Stimulated activated CD4-positive, alpha-beta T cell treated with anti-CD3 and anti-CD28 coated beads, Interleukin-12 subunit alpha, Interleukin-12 subunit beta, amount 100 ng/mL, for 4 hours (primary cell): ENCODE measurements at places on chromosomes 1 and 21.

DNA sequence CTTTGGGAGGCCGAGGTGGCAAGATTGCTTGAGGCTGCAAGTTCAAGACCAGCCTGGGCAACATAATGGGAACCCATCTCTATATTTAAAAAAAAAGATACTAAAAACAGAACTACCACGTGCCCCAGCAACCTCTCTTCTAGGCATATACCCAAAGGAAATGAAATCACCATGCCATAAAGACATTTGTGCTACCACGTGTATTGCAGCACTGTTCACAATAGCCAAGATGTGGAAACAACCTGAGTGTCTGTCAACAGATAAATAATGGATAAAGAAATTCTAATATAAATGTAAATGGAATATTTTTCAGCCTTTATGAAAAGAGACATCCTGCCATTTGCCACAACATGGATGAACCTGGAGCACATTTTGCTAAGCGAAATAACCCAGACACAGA lies 128.6 kb downstream of the PCNX2 start:
- DNase-seq = no peak

DNA sequence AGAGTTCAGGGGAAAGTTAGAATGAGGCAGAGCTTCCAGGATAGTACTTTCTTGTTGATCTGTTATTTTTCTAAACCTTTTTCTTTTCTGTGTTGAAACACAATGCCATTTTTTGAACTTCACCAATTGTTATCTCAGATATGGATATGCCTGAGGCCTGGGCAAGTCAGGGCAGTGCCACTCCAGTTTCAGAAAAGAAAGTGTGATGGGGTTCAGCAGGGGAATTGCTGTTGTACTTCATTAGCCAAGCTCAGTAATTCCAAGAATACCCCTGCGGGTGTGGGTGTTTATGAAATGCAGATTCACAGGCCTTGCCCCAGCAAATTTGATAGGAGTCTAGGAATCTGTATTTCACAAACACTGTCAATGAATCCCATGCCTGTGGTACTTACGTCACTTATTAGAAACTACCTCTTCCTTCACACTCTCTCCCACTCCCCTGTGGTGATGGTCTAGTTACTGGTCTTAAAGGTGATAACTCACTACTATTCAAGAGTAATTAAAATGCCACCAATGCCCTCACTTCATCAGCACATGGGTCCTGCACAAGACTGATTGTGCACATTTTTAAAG lies 142.3 kb downstream of the PBX1 start:
- no peak for DNase-seq

- no peak for DNase-seq
These were observed 465.6 kb downstream of the SIPA1L2 start for GRCh38 chr1:232164078-232164963.

- peak; percentile 9 for DNase-seq
These were observed 14.3 kb downstream of the GPR137B start for GRCh38 chr1:236156512-236157208.

- DNase-seq = no peak
These were observed 239.4 kb upstream of the CAMK1G start for GRCh38 chr1:209344156-209344555.

DNA sequence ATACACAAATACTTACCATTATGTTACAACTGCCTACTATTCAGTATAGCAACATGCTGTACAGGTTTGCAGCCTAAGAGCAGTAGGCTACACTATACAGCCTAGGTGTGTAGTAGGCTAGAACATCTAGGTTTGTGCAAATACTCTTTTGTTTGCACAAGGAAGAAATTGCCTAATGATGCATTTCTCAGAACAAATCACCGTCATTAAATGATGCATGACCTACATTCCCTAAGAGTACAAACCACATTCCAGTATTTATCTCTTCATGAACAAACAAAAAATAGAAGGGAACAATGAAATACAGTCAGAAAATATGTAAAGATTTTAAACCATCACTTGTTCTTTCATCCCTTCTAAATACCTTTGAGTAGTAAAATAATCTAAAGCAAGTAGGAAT lies 109.7 kb upstream of the HP1BP3 start:
- DNase-seq = no peak

GRCh38 chr21:21002153-21002552 lies 3.9 kb downstream of the NCAM2 start:
- no peak for DNase-seq

DNA sequence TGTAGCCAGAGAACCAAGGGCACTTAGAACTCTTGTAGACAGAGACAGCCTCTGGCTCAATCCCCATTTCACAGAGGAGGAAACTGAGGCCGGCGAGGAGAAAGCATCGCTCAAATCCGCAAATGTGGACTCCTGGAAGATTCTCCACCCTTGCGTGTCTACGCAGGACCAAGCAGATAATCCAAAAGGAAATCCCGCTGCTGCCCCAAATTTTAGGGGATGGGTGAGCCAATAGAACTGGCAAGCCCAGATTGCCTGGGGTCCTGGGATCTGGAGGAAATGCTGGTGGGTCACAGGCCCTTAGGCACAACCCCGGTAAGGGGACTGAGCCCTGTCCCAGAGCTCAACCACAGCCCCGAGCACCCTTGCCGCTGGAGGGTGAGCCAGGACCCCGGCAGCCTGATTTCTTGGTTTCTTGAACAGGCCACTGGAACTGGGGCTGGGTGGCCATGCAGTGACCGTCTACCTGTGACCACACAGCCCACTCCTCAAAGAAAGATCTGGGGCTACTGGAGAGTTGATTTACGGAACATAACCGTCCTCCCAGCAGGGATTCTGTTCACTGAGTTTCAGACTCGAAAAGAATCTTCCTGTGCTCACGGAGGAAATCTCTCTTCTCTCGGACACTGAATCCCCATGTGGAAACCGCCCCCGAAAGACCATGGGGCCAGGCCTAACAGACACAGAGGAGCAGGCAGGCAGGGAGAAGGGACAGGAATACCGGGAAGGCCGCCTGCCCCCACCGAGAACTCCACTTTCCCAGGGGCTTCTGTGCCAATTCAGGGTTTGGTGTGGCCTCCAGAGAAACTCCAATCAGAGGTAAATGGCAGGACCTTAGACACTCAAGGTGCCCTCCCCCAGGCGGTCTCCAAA lies 238.4 kb downstream of the NPHP4 start:
- no peak for DNase-seq

- no peak for DNase-seq
These were observed 32.3 kb downstream of the KIRREL1 start for GRCh38 chr1:158025576-158026230.

- no peak for DNase-seq
These were observed 206.8 kb upstream of the TMEM51 start for GRCh38 chr1:14946684-14947238.

DNA sequence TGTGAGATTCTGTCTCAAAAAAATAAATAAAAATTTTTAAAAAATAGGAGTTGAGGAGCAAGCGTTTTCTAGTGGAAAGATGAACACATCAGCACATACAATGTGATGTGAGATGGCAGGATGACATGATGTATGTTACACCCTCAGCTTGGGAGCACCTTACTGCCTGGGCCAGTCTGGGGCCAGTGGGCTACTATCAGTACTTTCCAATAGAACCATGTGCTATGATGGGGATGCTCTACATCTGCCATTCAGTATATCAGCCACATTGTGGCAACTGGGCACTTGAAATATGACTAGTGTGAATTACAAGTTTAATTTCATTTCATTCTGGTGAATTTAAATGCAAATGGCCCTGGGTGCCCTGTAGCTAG lies 156.0 kb downstream of the PGBD5 start:
- no peak for DNase-seq

GRCh38 chr1:57858740-57859139 lies 434.9 kb upstream of the DAB1 start:
- DNase-seq = no peak

- DNase-seq = no peak
These were observed 116.1 kb downstream of the DENND1B start for GRCh38 chr1:197659171-197659570.

DNA sequence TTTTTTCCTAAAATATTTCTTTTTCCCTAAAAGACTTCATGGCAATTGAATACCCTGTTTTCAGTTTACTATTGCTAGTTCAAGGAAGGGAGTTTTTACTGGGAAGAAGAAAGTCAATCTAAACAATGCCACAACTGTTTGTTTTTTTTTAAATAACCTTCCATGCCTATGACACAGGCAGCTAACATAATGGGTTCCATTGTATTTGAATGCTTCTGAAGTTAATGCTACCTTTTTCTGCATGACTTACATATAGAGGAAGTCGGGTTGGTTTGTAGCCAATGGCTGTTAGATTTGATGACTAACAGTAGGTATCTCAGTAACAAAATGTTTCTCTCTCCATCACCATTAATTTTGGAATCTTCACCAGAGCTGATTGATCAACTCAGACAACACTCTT lies 134.0 kb downstream of the KIF26B start:
- DNase-seq = no peak

DNA sequence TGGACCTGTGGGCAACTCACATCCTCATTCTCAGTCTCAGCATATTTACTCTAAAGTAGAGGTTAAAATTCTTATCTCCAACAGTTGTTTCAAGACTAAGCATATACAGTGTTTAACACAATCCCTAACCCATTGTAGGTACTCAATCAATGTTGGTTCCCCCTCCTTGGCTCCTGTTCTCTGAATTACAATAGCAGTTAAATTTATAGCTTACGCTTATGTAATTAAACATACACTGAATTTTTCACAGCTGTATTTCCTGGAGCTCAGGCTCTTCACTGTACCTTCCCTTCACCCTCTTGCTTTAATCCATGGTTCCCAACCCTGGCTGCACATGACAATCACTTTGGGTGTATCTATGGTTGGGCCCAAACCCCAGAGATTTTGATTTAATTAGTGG lies 89.4 kb downstream of the LPAR3 start:
- DNase-seq = no peak

- DNase-seq = no peak
These were observed 173.7 kb downstream of the GABPA start for GRCh38 chr21:25908495-25908894.

GRCh38 chr1:113178522-113178921 lies 105.5 kb downstream of the LRIG2 start:
- no peak for DNase-seq

DNA sequence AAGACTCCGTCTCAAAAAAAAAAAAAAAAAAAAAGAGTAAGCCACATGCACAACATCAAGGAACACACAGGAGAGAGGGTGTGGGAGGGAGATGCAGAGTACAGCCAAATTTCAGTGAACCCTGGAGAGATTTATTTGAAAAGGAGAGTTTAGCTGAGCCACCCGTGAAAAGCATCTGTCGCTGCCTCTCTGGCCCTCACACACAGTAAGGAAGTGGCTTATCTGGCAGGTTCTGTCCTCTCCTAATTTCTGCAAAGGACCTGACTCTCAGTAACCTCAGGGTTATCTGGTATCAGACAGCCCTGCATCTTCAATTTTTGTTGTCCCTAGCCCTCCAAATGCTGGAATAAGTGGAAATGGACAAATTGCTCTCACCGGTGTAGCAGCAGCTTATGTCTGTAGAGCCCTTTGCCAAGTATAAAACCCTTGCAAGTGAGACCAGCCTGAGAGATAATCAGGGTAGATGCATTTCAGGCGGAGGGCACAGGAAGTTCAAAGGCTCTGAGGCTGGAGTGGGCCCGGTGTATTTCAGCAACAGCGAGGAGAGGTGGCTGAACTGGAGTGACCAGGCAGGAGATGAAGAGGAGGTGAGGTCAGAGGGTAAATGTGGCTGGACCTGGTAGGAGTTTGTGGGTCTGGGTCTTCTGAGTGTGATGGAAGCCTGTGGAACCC lies 16.7 kb upstream of the IL10RB start:
- no peak for DNase-seq

- no peak for DNase-seq
These were observed 9.0 kb downstream of the TRAF5 start for GRCh38 chr1:211335522-211336157.

DNA sequence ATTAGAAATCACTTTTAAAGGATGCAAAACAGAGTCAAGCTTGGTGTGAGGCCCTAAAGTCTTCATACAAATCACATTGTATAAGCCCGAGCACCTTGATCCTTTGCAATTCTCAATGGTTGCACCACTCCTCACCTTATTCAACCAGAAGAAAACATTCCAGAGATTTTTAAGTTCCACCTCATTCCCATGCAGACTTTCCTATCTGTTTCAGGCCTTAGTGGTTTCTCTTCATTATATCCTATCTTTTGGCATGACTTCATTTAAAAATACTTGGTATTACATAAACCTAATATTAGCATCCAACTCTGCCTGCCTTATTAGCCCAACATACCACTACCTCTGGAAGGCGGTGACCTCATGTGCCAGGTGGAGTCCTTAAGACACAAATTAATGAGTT lies 9.3 kb upstream of the GREM2 start:
- no peak for DNase-seq

DNA sequence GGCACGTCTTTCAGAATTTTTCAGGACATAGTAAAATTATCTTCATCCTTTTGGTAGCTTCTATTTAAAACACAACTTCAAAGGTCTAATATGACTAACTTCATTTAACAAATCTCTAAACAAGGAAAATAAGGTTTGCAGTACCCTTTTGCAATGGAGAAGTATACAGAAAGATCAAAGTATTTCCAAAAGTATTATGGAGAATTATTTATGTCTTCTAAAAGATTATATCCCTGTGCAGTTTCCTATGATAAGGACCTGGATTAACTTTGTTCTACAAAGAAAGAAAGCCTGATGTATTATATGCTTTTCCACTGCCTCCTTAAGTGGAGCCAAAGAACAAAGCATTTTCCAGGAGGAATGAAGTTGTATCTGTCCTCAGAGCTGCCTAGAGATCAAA lies 353.0 kb upstream of the RUNX1 start:
- no peak for DNase-seq

DNA sequence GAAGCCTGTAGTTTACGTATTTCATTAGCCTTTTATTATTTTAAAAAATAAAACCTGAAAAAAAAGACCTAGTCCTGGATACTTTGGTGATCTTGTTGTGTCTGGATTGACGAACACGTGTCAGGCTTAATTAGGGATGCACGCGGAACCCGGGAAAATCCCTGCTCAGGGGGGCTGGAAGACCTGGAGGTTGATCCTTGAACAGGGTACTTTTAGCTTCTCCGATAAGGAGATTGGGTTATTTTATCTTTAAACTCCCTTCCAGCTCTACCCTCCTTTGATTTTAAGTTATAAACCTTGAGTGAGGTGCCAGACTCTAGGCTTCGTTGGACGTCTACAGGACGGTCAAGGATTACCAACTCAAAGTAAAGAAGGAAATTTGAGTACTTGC lies 552 bp upstream of the ZNF691 start:
- no peak for DNase-seq

GRCh38 chr1:161021165-161021969 lies 415 bp upstream of the F11R start:
- peak; percentile 81 for DNase-seq

DNA sequence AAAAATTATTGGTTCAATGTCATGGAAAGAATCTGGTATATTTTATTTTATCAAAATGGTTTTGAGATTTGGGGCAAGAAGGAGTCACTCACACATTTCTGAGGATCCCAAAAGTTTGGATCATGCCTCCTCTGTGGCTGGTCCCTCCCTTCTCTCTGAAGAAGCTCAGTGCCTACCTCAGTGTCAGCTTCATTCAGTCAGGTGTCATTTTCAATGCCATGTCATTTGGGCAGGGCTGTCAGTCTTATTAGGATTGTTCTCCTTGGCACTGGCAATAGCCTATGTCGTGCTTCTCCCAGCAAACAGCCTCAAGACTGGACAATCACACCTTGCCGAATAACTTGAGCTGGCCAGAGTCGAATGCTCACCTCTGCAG lies 264.5 kb upstream of the CAMK1G start:
- no peak for DNase-seq
